ENCODE measurements at places on chromosomes 2 and 18.

DNA sequence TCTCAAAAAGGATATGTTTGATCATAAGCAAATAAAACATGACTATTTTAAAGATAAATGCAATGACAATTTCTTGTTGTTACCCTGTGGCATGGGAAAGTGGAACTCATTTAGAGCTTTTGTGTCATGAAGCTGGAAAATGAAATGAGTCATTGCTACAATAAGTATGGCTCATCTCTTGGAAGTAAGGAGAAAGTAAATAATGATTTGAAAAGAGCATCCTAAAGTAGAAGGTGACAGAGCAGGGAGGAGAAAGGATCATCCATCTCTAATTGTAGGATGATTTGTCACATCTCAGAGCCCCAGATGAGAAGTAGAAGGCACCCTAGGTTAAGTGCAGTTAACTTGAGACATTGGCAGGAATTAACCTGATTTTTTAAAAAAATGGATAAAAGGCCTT, 200.5 kb downstream of the CPS1 start:
- no peak for DNase-seq

DNA sequence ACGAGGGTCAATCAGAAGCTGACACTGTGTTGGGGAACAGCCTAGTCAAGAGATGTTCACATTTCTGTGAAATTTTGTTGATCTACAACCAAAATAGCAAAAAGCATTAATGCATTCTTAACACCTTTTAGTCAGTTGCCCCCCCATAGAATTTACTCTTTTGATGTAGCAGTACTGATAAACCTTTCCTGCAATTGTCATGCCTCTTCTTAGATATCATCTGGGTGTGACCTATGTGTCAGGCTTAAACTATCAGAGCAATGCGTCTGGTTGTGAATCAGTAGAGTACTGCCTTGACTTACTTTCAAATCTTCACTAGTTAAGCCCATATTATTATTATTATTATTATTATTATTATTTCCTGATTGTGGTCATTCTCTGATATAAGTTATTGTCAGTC, 61.9 kb downstream of the GREB1L start:
- no peak for DNase-seq

- DNase-seq, result no peak
These were observed 13.0 kb downstream of the ZNF236 start for GRCh38 chr18:76835380-76835779.

DNA sequence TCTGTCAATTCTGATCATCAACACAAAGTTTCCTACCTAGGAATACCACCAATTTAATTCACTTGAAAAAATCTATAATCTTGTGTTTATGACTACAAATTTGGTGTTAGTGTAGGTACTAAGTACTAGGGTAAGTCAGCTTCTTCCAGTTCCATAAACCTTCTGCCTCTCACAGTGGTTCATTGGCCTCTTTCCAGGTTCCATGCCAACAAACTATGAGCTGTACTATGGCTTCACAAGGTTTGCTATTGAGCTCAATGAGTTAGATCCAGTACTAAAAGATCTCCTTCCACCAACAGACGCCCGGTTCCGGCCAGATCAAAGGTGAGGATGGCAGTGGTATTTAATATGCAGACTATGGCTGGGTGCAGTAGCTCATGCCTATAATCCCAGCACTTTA, 58.8 kb downstream of the PRKRA start:
- DNase-seq, result no peak

- DNase-seq, result no peak
These were observed 127.8 kb downstream of the MREG start for GRCh38 chr2:215885536-215885935.

DNA sequence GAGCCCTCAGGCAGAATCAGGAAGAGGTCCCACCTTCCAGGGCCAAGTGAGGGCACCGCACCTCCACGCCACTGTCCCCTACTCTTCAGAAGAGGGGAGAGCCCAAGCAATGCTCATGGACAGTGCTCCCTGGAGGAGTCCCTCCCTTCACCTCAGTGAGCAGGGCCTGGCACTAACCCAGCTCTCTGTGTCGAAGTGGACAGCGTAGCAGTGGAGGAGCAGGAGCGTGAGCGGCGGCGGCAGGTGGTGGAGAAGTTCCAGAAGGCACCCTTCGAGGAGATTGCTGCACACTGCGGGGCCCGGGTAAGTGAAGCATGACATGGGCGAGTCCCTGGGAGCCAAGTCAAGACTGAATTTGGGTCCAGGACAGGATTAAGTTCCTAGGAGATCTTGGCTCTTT, 16.7 kb downstream of the POMC start:
- no peak for DNase-seq

DNA sequence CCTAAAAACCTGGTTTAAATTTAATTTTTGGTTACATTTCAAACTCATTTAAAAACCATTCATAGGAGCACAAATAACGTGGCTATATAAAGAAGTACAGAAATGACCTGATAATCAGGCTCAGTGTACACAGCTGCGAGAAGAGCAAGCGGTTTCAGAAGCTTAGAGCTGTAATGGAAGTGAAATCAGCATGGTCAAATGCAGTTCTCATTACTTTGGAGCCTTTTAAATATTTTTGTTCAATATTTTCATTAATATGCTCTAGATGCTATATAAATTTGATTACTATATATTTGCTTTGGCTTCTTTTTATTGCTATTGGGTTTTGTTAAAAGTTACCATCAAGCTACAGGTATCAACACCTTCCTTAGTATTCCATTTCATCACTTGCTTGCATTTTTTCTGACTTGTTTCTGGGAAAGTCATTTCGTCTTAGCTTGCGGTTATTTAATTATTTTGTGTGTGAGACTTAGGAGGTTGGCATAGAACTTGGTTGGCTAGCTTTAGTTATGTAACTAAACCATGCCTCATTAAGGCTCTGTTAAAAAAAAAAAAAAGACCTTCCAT, 58.7 kb downstream of the AFTPH start:
- no peak for DNase-seq

DNA sequence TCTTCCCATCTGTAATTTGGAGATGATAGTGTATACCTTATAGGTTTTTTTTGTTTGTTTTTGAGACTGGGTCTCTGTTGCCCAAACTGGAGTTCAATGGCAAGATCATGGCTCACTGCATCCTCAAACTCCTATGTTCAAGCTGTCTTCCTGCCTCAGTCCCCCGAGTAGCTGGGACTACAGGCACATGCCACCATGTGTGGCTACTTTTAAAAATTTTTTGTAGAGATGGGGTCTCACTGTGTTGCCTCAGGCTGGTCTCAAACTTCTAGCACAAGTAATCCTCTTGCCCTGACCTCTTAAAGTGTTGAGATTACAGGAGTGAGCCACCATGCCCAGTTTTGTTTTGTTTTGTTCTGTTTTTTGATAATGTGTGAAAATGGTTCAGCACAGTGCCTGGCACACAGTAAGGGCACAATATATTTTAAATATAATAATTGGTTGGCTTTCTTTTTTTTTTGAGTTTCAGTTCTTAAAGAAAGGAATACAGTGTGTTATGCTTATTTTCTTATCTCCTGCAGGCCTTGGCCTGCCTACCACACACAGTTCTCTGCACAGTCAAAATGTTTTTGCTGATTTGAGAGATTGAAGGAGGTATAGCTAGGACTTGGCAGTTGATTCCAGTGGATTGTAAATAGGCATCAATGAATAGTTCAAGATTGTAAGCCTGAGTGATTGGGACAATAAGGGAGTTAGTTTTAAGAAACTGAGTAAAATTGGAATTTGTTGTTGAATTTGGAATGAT, 6.1 kb downstream of the ACTR3 start:
- DNase-seq, result no peak

DNA sequence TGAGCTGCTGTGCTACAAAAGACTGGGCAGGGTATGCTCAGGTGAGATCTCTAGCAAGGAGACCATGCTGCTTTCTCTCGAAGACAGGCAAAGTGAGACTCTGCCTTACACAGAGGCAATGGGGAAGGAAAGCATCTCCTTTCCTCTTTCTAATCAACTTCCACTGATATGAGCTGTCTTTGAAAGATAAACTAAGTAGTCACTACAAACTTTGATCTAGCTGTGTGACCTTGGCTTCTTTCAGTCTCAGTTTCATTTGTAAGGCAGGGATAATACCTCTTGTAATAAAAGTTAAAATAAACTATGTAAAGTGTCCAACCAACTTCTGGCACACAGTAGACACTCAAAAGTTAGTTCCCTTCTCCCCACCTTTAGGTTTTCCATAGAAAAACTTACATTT, 7.5 kb downstream of the CCDC93 start:
- DNase-seq, result no peak

GRCh38 chr18:65938592-65939372, 188.0 kb downstream of the CDH7 start:
- no peak for DNase-seq

DNA sequence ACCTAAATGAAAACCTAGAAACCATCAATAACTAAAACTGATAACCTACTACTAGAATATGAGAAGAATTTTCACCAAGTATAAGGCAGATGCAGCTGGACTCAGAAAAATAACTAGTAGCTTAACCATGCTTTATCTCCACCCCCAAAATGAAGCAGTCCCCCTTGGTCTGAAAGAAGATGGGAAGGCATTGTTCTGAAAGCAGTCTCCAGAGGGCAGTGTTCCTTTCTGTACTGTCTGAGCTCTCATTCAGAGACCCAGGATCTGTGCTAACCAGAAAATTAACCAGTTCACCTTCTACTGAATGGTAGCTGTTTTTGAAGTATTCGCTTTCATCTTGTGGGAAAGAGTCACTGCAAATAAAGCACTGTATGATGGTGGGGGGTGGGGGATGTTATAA, 273.0 kb downstream of the PDE11A start:
- no peak for DNase-seq

GRCh38 chr2:223494496-223494895, 107.7 kb downstream of the SCG2 start:
- DNase-seq, result no peak

GRCh38 chr18:2337552-2338141, 233.7 kb downstream of the METTL4 start:
- DNase-seq, result peak; percentile 43

GRCh38 chr2:201261471-201261870, 1.1 kb downstream of the CASP8 start:
- DNase-seq, result no peak

DNA sequence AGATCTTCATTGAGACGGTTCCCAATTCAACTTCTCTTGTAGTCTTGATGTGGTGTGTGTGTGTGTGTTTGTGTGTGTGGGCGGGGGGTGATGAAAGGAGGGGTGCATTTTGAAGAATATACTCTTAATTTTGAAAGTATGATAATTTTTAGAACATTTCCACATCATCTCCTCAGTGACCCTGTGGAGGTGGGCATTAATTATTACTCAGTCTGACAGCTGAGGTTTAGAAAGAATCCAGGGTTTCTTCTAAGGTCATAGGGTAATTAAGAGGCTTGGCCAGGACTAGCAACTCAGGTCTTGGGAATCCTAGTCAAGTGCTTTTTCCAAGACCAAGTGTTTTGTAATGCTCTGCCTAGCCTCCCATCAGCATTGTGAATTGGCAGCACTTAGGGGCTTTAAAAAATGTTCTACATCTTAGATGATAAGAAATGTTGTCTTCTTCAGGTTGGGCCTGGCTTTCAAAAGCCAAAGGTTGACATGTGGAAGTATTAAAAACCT, 100.5 kb downstream of the SPTBN1 start:
- DNase-seq, result no peak

DNA sequence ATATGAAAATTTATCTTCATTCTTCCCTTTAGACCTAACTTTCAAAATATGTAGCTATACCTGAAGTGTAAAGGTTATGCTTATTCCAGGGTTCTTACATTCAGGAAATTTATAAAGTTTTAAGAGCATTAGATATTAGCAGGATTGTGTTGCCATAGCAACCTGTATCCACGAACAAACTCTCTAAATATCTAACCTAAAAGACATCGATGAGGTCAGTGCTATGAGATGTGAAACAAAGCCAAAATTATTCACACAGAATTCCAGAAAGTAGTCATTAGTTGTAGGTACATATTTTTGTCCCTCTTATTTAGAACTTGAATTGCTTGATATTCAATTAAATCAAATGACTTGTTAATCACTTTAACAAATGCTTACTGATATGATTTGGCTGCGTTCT, 705.3 kb downstream of the SOCS6 start:
- no peak for DNase-seq

- no peak for DNase-seq
These were observed 26.5 kb downstream of the PPP4R3B start for GRCh38 chr2:55590810-55591440.

DNA sequence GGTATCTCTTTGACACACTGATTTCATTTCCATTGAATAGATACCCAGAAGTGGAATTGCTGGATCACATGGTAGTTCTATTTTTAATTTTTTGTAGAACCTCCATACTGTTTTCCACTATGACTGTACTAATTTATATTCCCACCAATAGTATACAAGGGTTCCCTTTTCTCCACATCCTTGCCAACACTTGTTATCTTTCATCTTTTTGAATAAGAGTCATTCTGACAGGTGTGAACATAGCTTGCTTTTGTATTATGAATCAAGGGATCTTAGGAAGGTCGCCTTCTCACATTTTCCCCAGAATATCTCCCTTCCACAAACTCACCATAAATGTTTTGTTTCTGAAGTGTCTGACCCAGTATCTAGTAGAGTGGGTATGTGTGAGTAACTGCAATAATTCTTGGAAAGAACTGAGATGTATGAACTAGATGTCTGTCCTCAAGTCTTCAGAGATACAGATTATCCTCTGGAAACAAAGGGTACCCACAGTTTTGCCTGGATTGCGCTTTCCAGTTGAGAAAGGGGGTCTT, 17.1 kb upstream of the SP3 start:
- DNase-seq, result no peak

Measured in germinal center (tissue), 1 donor.